ENCODE measurements at places on chromosomes 12 and 14.
A peak's percentile ranks its signal among the peaks of the same experiment; 100 is the strongest.

- no peak for ATAC-seq
These were observed 98.7 kb downstream of the GAS2L3 start for GRCh38 chr12:100672075-100672592.

- ATAC-seq = no peak
These were observed 26.2 kb upstream of the PAWR start for GRCh38 chr12:79717006-79717405.

DNA sequence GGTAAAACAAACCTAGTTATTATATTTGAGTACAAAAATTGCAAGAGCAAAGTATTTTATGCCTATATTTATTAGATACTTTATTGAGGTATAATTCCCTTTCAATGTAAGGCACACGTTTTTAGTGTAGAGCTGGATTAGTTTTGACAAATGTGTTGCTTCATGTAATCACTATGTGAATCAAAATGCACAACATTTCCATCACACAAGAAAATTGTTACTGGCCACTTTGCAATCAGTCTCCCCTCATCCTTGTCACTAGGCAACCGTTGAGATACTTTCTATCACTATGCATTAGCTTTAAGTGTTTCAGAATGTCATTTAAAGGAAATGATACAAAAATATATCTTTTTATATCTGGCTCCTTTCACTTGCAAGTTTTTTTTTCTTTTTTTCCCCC, 531.0 kb downstream of the CCER1 start:
- no peak for ATAC-seq

DNA sequence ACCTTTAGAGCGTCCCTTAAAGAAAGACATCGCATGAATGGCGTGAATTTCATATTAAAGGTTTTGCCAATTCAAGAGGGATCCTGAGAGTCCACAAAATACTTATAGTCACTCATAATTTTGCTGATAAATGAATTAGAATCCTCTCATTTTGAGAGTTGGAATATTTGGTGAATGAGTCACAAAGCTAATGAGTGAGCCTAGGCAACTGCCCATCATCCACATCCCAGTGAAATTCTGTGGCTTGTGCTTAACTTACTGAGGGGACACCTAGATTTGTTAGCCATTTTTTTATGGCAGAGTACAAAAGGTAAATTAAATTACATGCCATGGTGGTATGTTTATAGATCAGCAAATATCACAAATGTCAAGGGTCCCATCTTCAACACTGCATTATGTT, 12.7 kb upstream of the NOXRED1 start:
- ATAC-seq = no peak

DNA sequence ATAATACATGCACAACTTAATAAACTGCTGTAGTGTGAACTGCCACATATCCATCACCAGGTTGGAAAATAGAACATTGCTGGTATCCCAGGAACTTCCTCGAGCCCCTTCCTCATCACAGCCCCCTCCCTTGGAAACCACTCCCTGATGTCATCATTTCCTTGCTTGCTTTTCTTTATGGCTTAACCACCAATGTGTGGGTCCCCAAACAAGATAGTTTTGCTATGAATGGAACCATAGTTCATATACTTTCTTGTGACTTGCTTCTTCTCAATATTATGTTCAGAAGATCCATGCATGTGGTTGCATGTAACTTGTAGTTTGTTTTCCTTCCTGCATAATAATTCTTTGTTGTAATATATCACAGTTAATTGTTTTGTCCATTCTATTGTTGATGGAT, 8.9 kb upstream of the WNT5B start:
- no peak for ATAC-seq

DNA sequence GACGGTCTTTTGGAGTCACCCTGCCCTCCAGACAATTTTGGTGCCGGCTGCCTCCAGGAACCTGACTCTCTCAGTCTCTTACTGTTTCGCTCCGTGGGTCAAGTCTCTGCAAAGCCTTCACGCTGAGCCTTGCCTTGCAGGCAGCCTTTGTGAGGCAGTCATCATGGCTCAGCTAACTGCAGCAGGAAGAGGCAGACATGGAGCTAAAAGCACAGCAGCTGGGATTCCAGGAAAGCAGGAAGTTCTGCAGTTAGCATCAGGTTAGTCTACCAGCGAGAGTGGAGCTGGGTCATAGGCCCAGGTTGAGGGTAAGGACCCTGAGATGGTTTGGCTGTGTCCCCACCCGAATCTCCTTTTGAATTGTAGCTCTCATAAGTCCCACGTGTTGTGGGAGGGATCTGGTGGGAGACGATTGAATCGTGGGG, 305.4 kb downstream of the PCNX1 start:
- no peak for ATAC-seq

- ATAC-seq = no peak
These were observed 3.4 kb upstream of the ABCB9 start for GRCh38 chr12:122969676-122970075.

DNA sequence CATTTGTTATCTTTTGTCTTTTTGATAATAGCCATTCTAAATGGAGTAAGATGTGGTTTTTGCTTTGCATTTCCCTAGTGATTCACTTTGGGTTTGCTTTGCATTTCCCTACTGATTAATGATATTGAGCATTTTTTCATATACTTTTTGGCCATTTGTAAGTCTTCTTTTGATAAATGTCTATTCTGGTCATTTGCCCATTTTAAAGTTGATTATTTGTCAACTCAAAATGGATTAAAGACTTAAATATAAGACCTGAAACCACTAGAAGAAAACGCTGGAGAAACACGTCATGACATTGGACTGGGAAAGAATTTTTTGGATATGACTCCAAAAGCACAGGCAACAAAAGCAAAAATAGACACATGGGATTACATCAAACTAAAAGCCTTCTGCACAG, 148.0 kb downstream of the APAF1 start:
- ATAC-seq = no peak

- ATAC-seq = no peak
These were observed 39.1 kb downstream of the RAD52 start for GRCh38 chr12:910416-910815.

- ATAC-seq = no peak
These were observed 15.8 kb downstream of the ATP5MC2 start for GRCh38 chr12:53660041-53660440.

DNA sequence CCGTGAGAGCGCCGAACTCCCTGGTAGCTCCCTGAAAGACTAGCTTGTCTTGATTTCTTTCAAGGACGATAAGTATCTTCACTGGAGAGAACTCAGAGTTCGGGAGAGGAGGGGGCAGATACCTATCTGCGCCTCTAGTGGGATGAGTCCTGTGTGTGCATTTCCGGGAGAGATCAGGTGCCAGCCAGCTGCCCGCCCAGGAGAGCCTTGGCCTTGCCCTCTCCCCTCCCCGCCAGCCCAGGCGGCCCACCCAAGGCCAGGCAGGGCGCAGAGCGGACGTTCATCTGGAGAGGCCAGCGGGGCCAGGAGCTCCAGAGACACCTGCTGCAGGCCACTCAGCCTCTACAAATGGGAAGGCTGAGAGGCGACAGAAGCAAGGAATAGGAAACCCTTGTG, 1.0 kb downstream of the CD9 start:
- peak; percentile 11 for ATAC-seq

GRCh38 chr12:67601126-67601525, 47.4 kb upstream of the DYRK2 start:
- ATAC-seq = no peak

DNA sequence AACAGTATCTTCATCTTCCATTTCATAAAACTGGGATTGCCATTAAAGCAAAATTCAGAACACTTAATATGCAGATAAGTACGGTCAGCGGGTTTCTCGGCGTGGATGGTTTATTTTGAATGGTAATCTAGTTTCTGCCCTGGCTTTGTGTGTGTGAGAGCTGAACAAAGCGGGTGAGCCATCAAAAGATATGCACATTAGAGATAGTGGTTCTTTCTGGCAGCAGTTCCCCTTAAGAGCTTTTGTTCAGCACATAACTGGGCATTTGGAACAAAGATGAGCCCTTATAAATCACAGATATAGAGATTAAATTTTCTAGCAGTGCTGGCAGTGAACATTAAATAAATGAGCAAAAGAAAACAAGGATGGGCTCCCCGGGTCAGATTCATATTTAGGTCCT, 207.5 kb downstream of the CALM1 start:
- peak; percentile 42 for ATAC-seq

GRCh38 chr14:67999290-67999689, 179.7 kb downstream of the RAD51B start:
- no peak for ATAC-seq

- no peak for ATAC-seq
These were observed 134.1 kb upstream of the PLEKHG7 start for GRCh38 chr12:92568691-92569090.

DNA sequence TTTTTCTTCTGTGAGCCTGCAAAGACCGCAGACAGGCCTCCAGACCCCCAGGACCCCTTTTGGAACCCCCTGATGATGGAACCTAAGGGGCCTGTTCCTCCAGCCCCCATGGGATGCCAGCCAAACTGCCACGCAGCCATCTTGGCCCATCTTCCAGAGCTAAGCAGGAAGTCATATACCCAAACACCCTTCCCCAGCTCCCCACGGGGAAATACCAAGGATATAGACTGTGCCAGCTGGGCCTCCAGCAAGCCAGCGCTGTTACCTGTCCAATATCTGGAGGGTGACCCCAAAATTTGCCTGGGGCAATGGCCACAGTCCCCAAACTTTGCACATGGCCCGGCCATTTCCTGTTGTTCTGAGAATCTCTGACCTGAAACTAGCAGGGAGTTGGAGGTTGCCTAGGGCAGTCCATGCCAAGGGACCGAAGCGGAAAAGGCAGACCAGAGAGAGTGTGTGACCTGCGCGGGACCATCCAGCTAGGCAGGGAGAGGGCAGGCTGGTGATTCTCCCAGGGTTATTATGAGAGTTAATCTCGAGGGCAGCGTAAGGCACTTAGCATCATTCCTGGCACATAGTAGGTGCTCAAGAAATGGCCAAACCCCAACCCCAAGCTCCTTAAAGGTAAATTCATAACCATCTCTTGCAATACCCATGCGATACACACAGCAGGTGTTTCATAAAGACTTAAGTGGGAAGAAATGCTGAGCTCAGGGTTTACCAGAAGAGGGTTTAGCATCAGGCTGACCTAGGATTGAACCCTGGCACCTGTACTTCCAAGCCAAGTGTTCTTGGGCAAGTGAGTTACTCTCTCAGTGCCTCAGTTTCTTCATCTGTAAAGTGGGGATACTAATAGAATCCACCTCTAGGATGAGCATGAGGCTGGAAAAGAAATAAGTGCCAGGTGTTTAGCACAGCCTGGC, 2.6 kb upstream of the RASAL1 start:
- ATAC-seq = no peak

DNA sequence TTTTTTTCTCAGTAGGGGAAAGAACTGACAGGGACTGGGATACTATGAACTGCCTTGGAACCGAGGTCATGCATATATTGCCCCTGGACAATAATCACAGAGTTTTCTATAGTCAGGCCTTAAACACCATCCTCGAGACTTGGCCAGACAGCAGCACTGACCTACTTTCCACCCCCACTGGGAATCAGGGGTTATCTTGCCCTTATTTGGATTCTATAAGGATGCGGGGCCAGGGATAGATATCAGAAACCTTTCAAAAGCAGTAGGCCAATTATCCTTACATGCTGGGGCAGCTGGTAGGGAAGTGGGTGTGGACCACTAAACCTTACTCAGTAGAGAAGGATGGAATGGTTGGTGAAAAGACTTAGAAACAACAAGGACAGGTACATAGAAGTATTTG, 2.0 kb downstream of the ZNF219 start:
- ATAC-seq = no peak

DNA sequence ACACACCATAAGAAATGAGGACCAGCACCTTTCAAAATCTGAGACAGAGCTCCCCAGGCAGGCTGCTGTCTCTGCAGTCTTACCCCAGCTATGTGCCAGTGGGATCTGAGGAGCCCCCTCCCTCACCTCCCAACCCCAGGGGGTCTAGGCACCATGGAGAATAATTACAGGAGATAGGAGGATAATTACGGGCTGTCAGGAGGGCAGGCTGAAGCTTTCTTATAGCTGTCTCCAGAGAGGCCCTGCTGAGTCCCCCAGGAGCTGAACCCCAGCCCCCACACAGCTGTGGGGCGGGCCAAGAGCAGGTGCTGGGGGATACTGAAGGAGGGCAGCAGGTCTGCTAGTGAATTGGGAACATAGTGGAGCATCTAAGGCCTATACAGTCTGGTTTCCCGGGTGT, 6.8 kb downstream of the CPNE6 start:
- no peak for ATAC-seq

- ATAC-seq = no peak
These were observed 34.6 kb downstream of the LTBP2 start for GRCh38 chr14:74577247-74577947.

DNA sequence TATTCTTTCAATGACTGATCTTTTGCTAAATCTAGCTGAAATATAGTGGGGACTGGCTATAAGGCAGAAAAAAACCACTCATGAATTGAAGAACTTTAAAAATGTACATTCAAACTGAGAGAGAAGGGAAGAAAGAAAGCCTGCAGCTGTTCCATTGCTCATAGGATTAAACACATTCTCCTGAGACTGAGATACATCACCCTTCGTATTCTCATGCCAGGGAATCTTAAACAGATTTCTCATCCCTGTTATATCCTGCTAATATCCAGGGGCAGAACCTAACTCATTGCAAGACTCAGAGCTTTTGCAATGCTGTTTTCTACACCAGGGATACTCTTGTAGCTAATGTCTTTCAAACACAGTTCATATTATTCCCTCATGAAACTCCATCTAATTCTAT, 67.2 kb upstream of the ACSS3 start:
- ATAC-seq = no peak

DNA sequence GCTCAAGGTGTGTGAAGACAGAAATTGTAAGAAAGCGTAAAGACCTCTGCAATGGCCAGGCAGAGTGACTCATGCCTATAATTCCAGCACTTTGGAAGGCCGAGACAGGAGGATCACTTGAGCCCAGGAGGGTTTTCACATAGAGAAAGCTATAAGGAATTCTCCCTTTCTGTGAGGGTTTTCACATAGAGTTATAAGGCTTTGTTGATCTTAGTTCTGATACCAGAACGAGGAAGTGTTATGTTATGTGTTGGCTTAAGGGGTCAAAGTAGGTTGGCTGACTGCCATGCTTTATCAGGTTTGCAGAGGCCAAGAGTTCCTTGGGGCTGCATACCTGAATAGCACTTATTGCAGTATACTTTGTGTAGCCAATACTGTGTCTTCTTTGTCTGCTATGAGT, 139.1 kb downstream of the ERC1 start:
- ATAC-seq = no peak

Measured in motor neuron (in vitro differentiated cells).